ENCODE measurements at places on chromosomes 7 and 10.

GRCh38 chr10:1404323-1405260, 332.7 kb downstream of the ADARB2 start:
- no peak for DNase-seq

GRCh38 chr7:129502708-129503685, 666 bp downstream of the SMKR1 start:
- no peak for DNase-seq

DNA sequence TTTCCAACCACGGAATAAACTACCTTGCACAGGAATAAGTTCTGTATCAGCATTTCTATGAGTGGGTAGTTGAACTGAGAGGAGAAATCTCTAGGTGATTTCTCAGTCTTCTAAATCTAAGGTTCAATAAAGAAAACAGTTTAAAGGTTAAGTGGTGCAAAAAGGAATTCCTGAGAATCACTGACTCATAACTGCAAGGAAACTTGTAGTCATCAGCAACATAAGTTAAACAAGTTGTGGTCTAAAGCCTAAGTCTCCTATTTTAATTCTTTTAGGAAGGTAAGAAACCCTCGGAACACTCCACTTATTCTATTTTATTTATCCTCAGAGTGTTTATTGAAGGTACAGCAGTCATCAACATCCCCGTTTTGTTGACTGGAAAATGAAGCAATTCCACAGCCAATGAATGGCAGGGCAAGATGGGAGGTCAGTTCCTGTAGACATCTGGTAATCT, 92.4 kb upstream of the PIK3CG start:
- DNase-seq: peak; percentile 76

- DNase-seq: no peak
Observed at GRCh38 chr10:2800178-2800577, 267.2 kb upstream of the PFKP start.

DNA sequence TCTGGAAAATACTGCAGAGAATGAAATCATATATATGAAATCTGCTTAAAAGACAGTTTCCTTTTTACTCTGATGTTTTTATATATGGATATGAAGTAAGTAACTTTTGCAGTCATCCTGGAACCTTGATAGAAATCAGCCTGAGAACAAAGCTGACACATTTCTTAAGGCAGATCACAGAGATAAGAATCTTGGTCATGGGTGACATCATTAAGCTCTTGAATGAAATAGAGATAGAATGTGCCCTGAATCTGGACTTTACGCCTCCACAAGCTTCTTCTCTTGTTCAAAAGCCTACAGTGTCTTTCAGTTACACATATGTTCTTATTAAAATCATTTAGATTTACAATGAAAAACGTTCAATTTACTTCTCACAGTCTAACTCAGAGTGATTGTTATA, 319.1 kb upstream of the CNTNAP2 start:
- no peak for DNase-seq

DNA sequence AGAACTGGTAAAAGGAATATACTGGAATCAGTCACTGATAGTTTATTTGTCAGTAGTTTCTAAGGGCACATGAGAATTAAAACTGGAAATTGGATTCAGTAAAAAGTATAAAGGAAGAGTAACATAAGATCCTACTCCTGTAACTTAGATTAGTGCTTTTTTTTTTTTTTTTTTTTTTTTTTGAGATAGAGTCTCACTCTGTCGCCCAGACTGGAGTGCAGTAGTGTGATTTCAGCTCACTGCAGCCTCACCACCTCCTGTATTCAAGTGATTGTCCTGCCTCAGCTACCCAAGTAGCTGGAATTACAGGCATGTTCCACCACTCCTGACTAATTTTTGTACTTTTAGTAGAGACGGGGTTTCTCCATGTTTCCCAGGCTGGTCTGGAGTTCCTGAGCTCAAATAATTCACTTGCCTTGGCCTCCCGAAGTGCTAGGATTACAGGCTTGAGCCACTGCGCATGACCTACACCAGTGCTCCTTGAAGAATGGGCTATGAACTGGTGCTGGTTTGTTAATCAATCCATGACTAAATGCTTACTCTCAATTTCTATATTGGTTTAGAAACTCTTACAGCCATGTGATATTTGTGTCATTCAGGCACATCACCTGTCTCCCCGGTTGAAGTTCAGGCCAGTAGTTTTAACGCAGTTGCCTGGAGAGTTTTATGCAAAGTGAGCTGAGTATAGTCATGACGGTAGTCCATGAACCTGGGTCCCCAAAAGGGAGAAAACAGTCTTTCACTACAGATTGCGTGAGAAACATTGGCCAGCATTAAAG, 65.0 kb downstream of the ZEB1 start:
- DNase-seq: no peak

DNA sequence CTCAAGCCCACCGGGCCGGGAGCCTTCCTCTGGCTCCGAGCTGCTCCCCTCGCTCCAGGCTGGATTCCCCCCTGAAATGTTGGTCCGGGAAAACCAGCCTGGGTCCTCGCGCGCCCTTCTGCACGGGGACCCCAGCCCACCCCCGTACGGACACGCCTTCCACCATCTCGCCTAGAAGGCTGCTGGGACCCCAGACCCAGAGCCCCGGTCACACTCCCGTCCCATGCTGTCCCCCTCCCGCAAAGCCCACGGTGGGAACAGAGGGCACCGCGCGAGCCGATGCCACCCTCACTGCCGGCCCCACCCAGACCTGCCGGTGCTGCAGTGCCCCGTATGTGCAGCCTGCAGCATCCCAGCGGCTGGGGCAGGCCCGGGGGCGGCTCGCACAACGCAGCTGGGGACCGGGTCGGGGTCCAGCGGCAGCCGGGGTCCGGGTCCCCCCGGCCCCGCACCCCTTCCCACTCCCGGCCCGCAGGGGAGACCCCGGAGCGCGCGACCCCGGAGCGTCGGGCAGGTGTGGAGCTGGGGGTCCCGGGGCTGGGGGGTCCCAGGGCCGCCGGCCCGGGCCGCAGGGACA, 871 bp downstream of the SPOCK2 start:
- no peak for DNase-seq

GRCh38 chr10:70499836-70500167, 21.2 kb downstream of the PALD1 start:
- DNase-seq: no peak

GRCh38 chr7:70935854-70936253, 196.1 kb upstream of the GALNT17 start:
- no peak for DNase-seq

DNA sequence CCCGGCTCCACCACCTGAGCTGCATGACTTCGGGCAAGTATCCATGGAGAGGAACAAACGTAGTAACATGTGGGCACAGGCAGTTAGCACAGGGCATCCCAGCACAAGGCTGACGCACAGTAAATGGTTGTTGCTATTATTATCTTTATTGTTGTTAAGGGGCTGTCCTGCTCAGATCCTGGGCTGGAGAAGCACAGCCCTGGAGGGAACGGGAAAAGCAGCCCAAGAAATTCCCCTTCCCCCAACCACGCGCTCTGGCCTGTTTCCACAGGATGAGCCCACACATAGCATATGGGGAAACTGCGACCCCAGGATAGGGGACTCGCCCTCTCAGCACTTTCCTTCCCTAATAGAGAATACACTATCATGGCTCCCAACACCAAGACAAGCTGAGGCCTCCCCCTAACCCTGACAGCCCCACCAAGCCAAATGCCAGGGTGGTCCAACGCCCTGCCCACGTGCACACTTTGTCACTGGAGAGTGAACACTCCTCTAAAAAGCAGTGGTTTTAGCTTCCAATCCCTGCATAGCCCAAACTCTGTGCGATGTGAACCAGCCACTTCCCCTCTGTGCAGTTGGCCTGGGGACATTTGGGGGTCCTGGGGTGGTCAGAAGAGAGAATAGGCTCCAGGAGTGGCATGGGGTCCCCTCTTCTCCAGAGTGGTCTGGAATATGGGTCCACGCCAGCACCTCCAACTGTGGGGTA, 11.0 kb downstream of the PSD start:
- DNase-seq: no peak

DNA sequence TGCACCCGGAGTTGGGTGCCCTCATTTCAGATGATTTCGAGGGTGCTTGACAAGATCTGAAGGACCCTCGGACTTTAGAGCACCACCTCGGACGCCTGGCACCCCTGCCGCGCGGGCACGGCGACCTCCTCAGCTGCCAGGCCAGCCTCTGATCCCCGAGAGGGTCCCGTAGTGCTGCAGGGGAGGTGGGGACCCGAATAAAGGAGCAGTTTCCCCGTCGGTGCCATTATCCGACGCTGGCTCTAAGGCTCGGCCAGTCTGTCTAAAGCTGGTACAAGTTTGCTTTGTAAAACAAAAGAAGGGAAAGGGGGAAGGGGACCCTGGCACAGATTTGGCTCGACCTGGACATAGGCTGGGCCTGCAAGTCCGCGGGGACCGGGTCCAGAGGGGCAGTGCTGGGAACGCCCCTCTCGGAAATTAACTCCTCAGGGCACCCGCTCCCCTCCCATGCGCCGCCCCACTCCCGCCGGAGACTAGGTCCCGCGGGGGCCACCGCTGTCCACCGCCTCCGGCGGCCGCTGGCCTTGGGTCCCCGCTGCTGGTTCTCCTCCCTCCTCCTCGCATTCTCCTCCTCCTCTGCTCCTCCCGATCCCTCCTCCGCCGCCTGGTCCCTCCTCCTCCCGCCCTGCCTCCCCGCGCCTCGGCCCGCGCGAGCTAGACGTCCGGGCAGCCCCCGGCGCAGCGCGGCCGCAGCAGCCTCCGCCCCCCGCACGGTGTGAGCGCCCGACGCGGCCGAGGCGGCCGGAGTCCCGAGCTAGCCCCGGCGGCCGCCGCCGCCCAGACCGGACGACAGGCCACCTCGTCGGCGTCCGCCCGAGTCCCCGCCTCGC, at the start of gene EGFR:
Gene EGFR (plus strand): TSS at position 657 of the 830 bp plus-strand sequence. CDS start 261 bp downstream, outside the sequence.
- DNase-seq: peak; percentile 70

DNA sequence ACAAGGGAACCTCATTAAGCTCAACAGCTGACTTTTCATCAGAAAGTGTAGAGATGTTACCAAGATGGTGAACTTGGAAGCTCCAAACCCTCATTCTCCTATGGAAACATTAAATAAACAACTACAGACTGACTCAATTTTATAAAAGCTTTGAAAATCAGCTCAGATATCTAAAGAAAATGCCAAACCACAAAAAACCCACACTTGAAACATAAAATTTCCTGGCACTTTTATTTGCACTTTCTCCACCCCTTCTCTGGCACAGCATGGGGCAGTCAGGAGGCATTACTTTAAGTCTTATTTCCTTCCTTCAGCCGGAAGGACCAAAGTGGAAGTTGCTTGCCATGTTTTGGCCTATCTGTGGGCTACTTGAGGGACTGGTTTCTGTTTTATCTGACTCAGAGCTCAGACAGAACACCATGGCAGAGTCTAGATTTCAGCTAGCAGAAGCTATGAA, 114.7 kb downstream of the ODAD2 start:
- no peak for DNase-seq

DNA sequence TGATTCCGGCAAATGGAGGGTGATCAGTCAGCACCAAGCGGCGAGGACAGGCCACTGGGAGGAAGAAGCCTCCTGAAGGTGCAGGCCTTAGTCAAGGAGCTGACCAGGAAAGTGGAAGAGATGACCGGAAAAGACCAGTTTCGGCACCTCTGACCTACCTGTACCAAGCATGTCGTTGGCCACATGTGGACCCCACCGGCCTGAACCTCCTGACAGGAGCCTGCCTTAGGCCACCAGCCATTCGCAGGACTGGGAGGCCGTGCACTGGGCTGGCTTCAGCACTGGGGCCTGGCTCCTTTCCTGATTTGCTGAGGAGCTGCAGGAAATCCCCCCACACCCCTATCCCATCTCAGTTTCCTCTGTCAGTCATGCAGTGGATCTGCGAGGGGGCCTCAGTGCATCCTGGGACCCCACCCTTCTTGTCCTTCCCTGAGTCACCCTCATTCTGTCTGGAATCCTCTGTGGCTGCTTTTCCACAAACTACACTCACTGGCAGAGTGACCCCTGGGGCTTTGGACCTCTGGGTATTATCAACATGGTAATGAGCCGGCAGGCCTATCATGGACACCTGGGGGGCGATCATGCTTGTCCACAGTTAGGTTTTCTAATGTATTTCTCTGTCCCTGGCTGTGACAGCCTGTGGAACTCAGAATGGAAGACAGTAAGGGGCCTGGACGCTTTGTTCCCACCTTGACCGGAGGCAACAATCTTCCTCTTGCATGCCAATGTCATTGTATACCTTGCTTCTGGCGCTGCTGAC, 33.0 kb downstream of the RAMP3 start:
- DNase-seq: no peak

DNA sequence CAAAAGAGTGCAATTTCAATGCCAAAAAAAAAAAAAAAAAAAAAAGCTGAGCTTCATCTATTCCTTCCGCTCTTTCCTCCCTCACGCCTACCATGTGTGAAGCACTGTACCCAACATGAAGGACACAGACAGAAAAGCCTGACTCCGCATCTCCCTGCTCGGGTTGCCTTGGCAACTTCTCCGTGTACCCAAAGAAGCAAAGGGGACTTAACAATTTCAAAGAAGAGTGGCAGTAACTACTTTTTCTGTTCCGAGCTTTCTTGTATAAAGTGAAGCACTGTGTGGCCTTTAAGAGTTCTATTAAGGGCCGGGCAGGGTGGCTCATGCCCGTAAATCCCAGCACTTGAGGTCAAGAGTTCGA, 177.7 kb downstream of the PRKCQ start:
- DNase-seq: no peak

- no peak for DNase-seq
Observed at GRCh38 chr10:10794046-10794445, 223.6 kb upstream of the CELF2 start.

GRCh38 chr7:132232406-132232805, 343.9 kb downstream of the PLXNA4 start:
- no peak for DNase-seq

DNA sequence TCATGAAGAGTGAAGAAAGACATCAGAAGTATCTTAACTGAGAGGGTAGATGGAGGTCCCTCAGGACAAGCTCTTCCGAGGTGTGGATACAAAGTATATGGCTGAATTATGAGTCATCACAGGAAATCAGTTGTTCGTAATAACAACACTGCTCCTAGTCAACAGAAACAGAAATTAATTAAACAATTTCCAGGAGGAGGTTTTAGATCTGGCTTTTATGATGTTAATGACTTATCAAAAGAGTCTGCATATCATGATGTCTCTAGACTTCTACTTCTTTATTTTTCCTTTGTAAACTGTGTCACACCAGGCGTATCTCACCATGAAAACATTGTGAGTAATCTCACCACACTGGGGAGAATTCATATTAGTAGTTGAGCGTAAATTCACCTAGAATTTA, 31.2 kb downstream of the OSBPL3 start:
- no peak for DNase-seq

GRCh38 chr7:96670338-96671289, 39.0 kb downstream of the SEM1 start:
- no peak for DNase-seq

GRCh38 chr10:131703941-131704340, 196.9 kb upstream of the PPP2R2D start:
- no peak for DNase-seq

GRCh38 chr10:29748109-29748650, 113.4 kb upstream of the SVIL start:
- DNase-seq: no peak
